ENCODE measurements at places on chromosomes 2 and 18.

GRCh38 chr18:47050468-47050867, 15.0 kb upstream of the ELOA2 start:
- no peak for DNase-seq

DNA sequence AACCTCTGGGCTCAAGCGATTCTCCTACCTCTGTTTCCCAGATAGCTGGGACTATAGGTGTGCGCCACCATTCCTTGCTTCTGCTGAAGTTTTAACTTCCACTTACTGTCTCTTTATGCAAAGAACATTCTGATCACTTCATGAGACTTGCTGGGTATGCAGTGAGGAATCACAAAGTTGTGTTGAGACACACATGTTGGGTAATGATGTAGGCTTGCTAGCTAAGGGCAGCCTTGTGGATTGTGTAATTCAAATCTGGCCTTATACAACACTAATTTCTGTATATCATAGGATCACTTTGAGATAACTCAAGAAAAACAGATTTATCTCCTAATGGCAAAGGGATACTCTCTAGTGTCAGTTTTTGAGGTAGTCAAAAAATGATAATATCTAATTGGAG, 24.2 kb downstream of the XRCC5 start:
- no peak for DNase-seq

DNA sequence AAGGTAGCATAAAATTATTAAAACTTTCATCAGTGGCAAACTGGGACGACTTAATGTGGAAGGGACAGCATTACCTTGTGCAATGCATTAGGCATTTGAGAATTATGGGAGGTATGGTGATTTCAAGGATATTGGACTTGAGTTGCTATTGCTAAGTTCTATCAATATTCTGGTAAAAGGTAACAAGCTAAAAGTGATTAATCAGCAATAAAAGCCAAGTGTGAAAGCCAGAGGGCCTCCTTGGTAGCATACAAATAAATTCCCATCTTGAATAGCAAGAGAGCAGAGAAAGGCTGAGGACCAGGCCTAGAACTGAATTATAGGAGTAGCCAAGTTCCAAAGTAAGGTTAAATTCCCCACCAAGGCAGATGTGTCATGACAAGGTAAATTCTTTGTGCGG, 74.2 kb upstream of the KCNH7 start:
- DNase-seq: no peak

DNA sequence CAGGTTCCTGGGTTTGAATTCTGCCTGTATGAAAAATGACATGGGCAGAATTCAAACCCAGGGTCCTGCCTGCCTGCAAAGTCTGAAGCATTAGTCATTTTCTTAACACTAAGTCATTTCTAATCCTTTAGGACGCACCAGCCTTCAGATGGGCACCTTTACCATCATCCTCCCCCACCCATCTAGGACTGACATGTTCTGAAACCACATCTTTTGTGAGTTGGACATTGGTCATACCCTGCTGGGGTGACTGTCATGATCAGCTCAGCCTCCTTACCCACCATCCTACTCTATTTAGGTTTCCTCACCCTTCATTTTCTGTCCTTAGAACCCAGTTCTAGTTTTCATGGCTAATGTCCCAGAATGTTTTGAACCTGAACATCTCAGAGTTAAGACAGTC, 104.9 kb downstream of the TRIB2 start:
- DNase-seq: no peak

- no peak for DNase-seq
These were observed 80.7 kb downstream of the CCBE1 start for GRCh38 chr18:59616501-59616900.

- DNase-seq: no peak
These were observed 98.0 kb downstream of the STPG4 start for GRCh38 chr2:47056868-47057686.

DNA sequence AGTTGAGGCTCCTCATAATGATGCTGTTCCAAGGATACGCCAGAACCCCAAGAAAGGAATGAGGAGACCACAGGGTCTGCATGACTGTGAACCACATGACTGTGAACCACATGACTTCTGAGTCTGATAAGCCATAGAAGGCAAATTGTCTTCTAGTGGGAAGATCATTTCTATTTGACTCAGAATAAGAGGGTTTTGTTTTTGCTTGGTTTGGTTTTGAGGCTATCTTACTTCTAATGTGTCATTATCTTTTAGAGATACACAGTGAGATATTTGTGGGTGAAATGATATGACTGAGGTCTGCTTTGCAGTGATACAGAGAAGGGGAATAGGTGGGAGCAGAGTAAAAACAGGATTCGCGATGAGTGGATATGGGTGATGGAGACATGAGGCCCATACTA, 28.9 kb upstream of the BCL2L11 start:
- no peak for DNase-seq

DNA sequence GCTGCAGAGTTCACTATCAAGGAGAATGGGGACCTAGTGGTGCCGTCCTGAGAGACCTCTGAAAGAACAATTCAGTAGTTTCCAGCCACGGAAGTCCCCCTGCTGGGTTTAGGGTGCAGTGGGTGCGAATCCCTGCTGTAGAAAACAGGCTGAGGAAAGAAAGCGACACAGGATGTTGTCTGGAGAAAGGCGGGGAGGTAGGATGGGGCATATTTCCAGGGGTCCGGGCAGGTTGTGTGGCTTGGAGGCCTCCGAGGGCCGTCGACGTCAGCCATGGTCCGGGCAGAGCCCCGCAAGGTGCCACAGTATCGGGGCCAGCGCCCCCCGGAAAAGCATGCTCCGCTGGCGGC, 807 bp upstream of the CREB1 start:
- DNase-seq: no peak

DNA sequence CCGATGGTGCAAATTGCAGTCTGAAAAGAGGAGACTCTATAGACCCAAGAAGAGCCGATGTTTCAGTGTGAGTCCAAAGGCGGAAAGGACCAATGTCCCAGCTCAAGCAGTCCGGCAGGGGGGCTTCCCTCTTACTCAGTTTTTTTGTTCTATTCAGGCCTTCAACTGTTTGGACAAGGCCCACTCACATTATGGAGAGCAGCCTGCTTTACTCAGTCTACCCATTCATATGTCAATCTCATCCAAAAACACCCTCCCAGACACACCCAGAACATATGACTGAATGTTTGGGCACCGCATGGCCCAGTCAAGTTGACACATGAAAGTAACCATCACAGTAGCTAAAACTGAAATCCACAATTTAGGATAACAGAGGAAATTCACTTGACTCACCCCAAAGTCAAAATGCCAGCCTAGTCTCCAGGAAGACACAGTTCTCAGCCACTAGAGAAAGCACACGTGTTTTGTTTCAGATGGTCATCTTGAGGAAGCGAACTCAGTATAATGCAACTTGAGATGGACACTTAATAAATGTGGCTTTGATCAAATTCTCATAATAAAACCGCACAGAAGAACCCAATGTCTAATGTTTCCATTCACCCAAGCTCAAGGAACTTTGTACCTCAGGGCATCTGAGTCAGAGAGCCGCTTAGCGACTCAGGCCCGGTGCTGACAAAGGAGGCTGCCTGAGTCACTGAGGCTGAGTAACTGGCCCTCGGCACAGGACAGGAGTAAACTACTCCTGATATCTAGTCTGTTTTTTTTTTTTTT, 2.4 kb downstream of the FHL2 start:
- DNase-seq: peak; percentile 47

DNA sequence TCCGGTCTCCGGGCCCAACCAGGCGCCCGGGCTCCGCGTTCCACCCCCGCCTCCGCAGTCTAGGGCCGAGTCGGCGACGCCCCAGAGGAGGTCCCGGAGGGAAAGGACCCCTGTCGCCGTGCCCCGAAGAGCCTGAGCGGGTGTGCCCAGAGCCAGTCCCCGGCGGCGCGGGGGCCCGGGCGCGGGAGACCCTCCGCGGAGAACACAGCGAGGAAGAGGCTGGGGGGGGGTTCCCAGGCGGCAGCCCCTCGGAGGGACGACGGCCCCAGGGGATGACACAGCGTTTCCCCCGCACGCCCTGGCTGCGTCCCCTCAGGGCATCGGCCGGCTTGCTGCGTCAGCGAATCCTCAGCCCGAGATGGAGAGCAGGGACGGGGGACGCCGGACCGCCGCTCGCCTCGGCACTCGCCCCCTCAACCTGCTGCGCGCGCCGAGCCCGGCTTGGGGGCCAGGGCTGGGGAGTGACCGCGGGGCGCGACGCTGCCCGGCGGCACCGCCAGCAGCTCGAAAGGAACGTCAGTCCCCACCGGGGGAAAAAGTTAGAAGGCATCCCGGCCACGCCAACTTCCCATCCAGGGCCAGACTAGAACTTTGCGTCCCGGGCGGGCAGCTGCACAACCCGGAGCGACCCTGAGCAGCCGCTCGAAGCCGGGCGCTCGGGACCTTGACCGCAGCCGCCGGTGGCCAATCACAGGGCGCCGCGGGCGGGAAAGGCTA, 711 bp downstream of the SFXN5 start:
- DNase-seq: peak; percentile 77

GRCh38 chr2:84482603-84483002, 23.5 kb upstream of the SUCLG1 start:
- DNase-seq: no peak

GRCh38 chr18:77337604-77338003, 88.0 kb downstream of the GALR1 start:
- no peak for DNase-seq

DNA sequence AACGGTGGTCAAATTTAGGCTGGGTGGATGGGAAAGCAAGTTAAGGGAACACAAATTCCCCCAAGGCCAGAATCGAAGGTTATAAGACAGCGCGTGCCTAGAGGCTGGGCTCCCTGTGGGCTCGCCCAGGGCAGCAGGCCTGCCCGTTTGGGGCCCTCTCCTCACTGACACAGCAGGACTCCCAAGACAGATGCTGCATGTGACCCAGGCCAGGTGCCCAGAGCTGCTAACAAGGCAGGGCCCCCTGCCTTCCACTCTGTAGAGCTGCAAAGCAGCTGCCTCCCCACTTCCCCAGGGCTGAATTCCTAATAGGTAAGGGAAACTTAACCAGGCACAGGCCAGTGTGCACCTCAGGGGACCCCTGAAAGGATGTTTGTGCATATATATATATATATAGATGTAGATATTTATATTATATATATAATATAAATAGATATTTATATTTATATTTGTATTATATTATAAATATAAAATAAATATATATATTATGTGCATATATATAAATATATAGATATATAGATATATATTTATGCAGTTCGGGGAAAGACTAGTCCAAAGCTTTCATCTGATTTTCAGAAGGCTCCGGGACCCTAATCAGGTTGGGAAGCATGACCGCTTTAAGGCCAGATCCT, 43.7 kb downstream of the TMEM37 start:
- no peak for DNase-seq

GRCh38 chr2:208189069-208189809, 591 bp downstream of the C2orf80 start:
- no peak for DNase-seq

DNA sequence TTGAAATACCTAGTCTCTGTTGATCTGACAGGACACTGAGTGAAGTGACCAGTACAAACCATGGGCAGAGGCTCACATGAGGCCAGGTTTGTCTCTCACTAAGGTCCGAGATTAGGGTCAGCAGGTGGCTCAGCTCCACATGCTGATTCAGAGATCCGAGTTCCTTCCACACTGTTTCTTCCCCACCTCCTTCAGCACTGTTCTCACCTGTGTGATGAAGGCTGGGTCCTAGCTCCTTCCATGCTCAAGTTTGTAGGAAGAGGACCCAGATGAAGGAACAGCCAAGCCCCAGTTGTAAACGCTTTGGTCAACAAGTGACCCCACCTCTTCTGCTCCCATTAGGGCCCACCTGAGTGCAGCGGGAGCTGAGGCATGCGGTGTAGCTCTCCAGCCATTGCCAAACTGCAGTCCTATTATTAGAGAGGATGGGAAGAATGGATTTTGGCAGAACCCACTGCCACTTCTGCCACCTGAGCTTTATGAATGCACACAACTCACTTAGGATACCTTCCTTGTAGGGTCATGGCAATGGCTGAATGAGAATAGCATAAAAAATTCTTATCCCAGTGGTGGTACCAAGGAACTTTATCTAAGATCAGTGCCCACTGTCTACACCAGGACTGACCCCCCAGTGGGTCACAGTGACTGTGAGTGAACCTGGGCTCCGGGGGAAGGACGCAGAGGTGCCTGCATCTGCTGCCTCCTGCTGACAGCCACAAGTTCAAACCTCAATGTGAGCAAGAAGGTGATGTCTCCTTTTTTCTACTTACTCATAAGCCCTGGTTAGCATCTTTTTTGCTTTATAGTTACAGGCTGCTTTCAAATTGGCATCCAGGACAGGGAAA, 324.8 kb upstream of the HS6ST1 start:
- DNase-seq: no peak

GRCh38 chr18:31432316-31432715, 15.2 kb upstream of the DSG3 start:
- DNase-seq: no peak

- no peak for DNase-seq
These were observed 19.2 kb upstream of the SLC14A2 start for GRCh38 chr18:45596036-45596435.

GRCh38 chr2:233991196-233991595, 59.3 kb upstream of the SPP2 start:
- no peak for DNase-seq

GRCh38 chr2:8022908-8023640, 658.8 kb upstream of the ID2 start:
- DNase-seq: no peak

GRCh38 chr18:74299746-74300145, 8.0 kb upstream of the CYB5A start:
- DNase-seq: no peak

GRCh38 chr2:5668682-5669250, 23.4 kb upstream of the SOX11 start:
- no peak for DNase-seq

GRCh38 chr2:239014458-239015217, 166.8 kb downstream of the TWIST2 start:
- peak; percentile 13 for DNase-seq

DNA sequence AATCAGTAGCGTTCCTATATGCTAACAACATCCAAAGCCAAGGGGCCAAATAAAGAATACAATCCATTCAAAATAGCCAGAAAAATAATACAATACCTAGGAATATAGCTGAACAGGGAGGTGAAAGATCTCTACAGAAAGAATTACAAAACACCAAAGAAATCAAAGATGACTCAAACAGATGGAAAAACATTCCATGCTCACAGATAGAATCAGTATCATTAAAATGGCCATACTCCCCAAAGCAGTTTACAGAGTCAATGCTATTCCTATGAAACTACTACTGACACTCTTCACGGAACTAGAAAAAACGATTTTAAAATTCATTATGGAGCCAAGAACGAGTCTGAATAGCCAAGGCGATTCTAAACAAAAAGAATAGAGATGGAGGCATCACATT, 57.4 kb downstream of the CCBE1 start:
- DNase-seq: no peak

DNA sequence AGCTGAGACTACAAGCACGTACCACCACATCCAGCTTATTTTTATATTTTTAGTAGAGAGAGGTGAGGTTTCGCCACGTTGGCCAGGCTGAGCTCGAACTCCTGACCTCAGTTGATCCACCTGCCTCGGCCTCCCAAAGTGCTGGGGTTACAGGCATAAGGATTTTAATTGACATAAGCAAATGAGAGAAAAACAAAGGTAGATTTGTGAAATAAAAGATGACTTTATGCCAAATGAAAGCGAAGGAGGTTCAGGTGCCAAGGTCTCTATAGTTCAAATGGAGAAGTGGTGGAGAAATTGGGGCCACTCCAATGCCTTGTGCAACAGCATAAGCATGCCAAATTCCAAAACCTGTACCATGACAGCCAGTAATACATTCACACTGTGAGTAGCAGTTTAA, 180.6 kb downstream of the MREG start:
- DNase-seq: no peak
